ENCODE measurements at places on chromosomes 2 and 18. TPM values are rescaled to one million over a fixed set of nuclear protein-coding genes. Genes with fewer than 3 reads are reported as not detected.
A peak's percentile ranks its signal among the peaks of the same experiment; 100 is the strongest.

Gene SCN7A
- 0.42 TPM for total RNA-seq

DNA sequence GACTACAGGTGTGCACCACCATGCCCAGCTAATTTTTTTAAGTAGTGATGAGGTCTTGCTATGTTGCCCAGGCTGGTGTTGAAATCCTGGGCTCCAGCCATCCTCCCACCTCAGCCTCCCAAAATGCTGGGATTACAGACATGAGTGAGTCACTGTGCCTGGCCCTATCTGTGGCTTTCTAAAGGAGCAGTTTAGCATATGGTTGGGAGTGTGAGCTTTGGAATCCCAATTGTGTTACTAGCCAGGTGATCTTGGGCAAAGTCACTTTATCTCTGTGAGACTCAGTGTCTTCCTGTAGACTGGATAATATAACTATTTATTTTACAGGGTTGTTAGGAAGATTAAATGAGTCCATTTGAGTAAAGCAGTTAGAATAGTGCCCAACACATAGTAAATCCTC lies 19.8 kb upstream of the SMAD4 start:
- DNase-seq = no peak

DNA sequence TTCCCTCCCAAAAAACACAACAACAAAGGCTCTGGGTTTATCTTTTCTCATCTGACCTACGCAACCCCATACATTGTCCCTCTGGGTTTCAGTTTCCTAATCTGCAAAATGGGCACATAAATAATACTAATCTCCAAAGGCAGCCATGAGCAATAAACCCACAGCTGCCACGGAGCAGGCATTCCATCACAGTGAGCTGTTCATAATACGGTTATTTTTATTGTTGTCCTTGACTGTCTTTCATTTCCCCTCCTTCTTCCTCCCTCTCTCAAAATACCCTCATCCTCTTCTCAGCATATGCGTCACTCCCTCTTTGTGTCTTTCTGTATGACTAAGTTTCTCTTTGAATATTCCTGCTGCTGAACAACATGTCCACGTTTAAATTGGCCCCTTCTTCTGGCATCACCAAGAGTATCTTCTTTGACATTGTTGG lies 129.8 kb upstream of the CAB39 start:
- DNase-seq = no peak

- no peak for DNase-seq
Observed at GRCh38 chr2:65834771-65835475, 402.5 kb upstream of the SPRED2 start.

Gene SLC5A7
- total RNA-seq = not detected

GRCh38 chr2:113981404-113982134 lies 91.7 kb downstream of the ACTR3 start:
- no peak for DNase-seq

Gene HOXD9
- total RNA-seq = 6.1 TPM

- no peak for DNase-seq
Observed at GRCh38 chr2:99860720-99861375, 281.5 kb downstream of the AFF3 start.

DNA sequence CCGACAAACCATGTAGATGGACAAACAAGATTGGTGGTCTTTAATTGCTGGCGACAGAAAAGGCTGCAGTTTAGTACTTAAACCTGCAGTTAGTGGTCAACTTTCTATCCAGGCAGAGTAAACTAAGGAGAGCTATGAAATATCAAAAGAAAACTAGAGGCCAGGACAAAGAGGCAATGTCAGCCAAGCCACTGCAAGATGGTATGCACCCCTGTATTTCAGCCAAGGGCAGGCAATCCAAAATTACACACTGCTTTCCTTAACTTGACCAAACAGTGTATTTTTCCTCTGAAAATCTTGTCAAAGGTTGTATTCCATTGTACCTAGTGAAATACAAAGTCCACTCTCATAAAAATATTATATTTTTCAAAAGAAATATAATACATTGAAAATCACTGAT lies 9.3 kb downstream of the NIFK start:
- no peak for DNase-seq

Gene UNC80
- not detected for total RNA-seq

DNA sequence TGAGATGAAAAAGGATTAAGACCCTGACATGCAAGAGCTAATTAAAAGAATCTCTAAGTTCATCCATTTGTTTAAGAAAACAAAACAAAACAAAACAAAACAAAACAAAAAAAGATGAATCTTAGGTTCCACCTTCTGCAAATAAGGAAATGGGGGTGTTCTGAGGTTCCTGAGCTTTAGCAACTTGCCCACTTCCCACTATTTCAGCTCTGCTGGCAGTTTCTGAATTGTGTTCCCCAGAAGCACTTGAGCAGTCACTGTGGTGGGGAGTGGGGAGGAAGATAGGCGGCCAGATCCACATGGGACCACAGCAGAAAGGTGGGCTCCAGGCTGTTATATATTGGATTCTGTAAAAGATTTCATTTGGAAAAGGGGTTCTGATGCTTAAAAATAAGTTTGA lies 20.3 kb downstream of the INO80C start:
- DNase-seq = no peak

Gene SFTPB
- not detected for total RNA-seq

GRCh38 chr18:59921384-59921891 lies 21.6 kb downstream of the PMAIP1 start:
- no peak for DNase-seq

Gene UGT1A10
- total RNA-seq = not detected

Gene CPLX4
- total RNA-seq = not detected

Gene TBC1D8
- 21.3 TPM for total RNA-seq

GRCh38 chr18:39489431-39489830 lies 1923.8 kb upstream of the CELF4 start:
- no peak for DNase-seq

- no peak for DNase-seq
Observed at GRCh38 chr2:36695746-36696415, 626 bp upstream of the VIT start.

- no peak for DNase-seq
Observed at GRCh38 chr2:32624812-32625211, 3.0 kb upstream of the TTC27 start.

- DNase-seq = no peak
Observed at GRCh38 chr18:63975628-63976027, 5.7 kb downstream of the SERPINB8 start.

- no peak for DNase-seq
Observed at GRCh38 chr2:37168217-37168981, 11.6 kb upstream of the EIF2AK2 start.

GRCh38 chr2:172048508-172049503 lies 36.5 kb upstream of the DLX1 start:
- no peak for DNase-seq

Gene FTCDNL1
- 4.4 TPM for total RNA-seq

DNA sequence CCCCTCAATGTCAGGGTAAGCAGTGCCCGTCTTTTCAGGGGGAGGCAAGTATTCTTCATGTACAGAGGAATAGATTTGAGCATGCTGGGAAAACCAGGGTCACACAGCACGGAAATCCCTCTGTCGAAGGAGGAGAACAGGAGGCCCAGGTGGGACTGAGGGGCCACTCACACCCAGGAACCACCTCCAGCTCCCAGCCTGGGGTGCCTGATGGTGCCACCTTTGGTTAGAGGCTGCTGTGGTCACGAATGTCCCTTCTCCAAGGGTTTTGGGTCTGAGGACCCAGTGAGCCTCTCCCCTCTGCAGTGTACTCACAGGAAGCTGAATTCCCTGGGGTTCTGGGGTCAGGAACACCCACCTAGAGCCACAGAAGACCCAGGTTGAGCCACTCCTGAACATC lies 197.3 kb downstream of the ANKRD30B start:
- peak; percentile 35 for DNase-seq

Gene AUP1
- 112 TPM for total RNA-seq

- DNase-seq = no peak
Observed at GRCh38 chr18:76951456-76952247, 129.3 kb downstream of the ZNF236 start.

GRCh38 chr2:150260636-150261035 lies 226.8 kb downstream of the RND3 start:
- no peak for DNase-seq

- no peak for DNase-seq
Observed at GRCh38 chr2:10900216-10901109, 11.3 kb upstream of the KCNF1 start.

DNA sequence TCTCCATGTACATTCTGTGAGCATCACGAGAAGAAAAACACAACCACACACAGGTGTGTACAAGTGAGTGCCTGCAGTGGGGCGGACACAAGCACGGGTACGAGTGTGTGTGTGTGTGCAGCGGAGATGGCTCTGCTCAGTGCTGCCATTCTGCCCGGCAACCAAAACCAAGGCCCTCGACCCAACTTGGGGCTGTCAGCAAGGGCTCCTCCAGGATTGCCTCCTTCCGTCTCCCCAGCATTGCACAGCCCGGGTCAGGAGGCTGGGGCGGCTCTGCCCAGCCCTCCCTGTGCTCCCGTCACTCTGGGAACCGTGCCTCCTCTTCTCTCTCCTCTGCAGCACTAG lies 66.5 kb downstream of the PXDN start:
- peak; percentile 71 for DNase-seq

Gene MAP3K19
- not detected for total RNA-seq

DNA sequence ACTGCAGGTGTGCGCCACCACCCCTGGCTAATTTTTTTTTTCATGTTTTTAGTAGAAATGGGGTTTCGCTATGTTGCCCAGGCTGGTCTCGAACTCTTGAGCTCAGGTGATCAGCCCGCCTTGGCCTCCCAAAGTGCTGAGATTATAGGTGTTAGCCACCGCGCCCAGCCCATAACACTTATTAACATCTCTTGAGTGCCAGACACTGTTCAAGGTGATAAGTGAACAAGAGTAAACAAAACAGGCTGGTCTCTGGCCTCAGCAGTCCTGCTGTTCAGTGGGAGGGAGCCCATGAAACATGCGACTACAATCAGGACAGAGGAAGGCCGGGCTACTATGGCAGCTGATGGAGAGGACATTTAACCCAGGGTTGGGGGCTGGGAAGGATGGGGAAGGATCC lies 42.3 kb downstream of the KCTD1 start:
- DNase-seq = no peak

Gene LCT
- total RNA-seq = 0.77 TPM

DNA sequence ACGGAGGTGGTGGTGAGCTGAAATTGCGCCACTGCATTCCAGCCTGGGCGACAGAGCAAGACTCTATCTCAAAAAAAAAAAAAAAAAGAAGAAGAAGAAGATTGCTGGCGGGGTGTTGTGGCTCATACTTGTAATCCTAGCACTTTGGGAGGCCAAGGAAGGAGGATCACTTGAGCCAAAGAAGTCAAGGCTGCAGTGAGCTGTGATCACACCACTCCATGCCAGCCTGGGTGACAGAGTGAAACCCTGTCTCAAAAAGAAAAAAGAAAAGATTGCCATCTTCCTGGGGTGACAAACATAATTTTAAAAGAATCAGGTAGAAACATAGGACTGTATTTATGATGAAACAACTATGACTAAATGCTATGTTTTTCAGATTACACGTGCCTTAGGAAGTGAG lies 55.1 kb upstream of the EML4 start:
- no peak for DNase-seq

Gene COL6A3
- total RNA-seq = 409 TPM

DNA sequence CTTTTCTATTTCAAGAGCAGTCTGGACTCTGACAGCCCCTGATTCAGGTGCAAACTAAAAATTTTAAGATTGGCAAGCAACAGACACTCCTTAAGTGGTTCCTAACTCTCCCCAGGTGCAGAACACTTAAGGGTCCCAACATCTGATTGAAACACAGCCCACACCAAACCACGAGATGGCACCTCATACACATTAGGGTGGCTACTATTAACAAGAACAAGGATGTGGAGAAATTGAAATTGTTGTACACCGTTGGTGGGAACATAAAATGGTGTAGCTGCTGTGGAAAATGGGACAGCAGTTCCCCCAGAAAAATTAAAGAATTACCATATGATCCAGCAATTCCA lies 82.3 kb downstream of the POLR1A start:
- no peak for DNase-seq

Data from mesenteric fat pad (tissue), 1 donor.